ENCODE measurements at places on chromosomes 6 and 20. TPM values are rescaled to one million over a fixed set of nuclear protein-coding genes. Genes with fewer than 3 reads are reported as not detected.

Gene MCCD1
- total RNA-seq, result not detected

Gene HLA-DOB
- 2.1 TPM for total RNA-seq

Gene RNF5
- 58.6 TPM for total RNA-seq

Gene NTSR1
- not detected for total RNA-seq

Gene ERVFRD-1
- not detected for total RNA-seq

Gene KLC4
- 9.5 TPM for total RNA-seq

Gene FAM217A
- total RNA-seq, result not detected

Gene SMIM29
- 14.2 TPM for total RNA-seq

Gene OPRM1
- not detected for total RNA-seq

Gene RAB32
- not detected for total RNA-seq

Gene ENPP3
- total RNA-seq, result 0.45 TPM

Gene GLO1
- total RNA-seq, result 163 TPM

Gene PPP1R10
- total RNA-seq, result 84.6 TPM

Gene RIPPLY2
- not detected for total RNA-seq

Gene PLA2G7
- total RNA-seq, result not detected

Gene RAE1
- total RNA-seq, result 60.0 TPM

Gene SIGLEC1
- total RNA-seq, result not detected

Gene JAG1
- total RNA-seq, result not detected

Gene PI16
- total RNA-seq, result 0.18 TPM

Gene PDE10A
- not detected for total RNA-seq

Gene ISM1
- total RNA-seq, result 3.4 TPM

Gene EDN1
- total RNA-seq, result not detected

Gene IGF2R
- 77.7 TPM for total RNA-seq

Gene COL11A2
- total RNA-seq, result 1.1 TPM

Gene MRPL2
- total RNA-seq, result 113 TPM

Gene BPI
- total RNA-seq, result not detected

Gene BFSP1
- total RNA-seq, result 0.64 TPM
